Tibial nerve (tissue), 4 donors: ENCODE measurements at places on chromosomes 7 and 10. TPM values are rescaled to one million over a fixed set of nuclear protein-coding genes. Genes with fewer than 3 reads are reported as not detected.

The LIPJ gene
- 0.42 TPM for total RNA-seq

The TUBAL3 gene
- 0.21 TPM for total RNA-seq

The GHITM gene
- 77.3 TPM for total RNA-seq

The GDI2 gene
- 175 TPM for total RNA-seq

The CALD1 gene
- total RNA-seq, result 870 TPM

The UCN3 gene
- not detected for total RNA-seq

The ADAP1 gene
- 39.3 TPM for total RNA-seq

The SLC18A2 gene
- not detected for total RNA-seq

The TRIM73 gene
- 2.8 TPM for total RNA-seq

The FKBP9 gene
- total RNA-seq, result 522 TPM

- no peak for DNase-seq
- H3K27me3 ChIP-seq, result no peaks in the 10 kb centered on the region
- H3K4me1 ChIP-seq, result no peaks in the 10 kb centered on the region
- no peaks in the 10 kb centered on the region for H3K36me3 ChIP-seq
Observed at GRCh38 chr7:110105840-110106239, 985.1 kb upstream of the LRRN3 start.

DNA sequence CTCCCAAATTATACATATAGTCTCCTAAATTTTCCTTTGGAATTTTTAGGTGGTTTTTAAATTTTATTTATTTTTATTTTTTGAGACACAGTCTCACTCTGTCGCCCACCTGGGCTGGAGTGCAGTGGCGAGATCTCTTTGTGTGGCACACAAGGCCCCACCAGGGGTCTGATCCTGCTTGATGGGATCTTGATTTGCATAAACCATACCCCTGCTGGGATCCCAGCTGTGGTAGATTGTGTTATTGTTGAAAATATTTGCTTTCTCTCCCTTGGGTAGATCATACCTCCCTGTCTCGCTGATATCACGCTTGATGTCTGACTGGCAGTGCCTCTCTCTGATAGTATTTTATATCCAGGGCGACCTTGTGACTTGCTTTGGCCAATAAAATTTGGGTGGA, 5.6 kb upstream of the MUC3A start:
- no peak overlapping the region for H3K27ac ChIP-seq
- no peaks in the 10 kb centered on the region for H3K4me1 ChIP-seq
- H3K4me3 ChIP-seq, result no peak overlapping the region

- H3K27me3 ChIP-seq, result no peaks in the 10 kb centered on the region
- H3K27ac ChIP-seq, result no peak overlapping the region
- DNase-seq, result no peak
- no peaks in the 10 kb centered on the region for H3K4me1 ChIP-seq
- no peaks in the 10 kb centered on the region for H3K36me3 ChIP-seq
- H3K4me3 ChIP-seq, result no peak overlapping the region
Observed at GRCh38 chr7:158525648-158526484, 61.8 kb downstream of the PTPRN2 start.

- DNase-seq, result no peak
- H3K4me1 ChIP-seq, result no peaks in the 10 kb centered on the region
- H3K27ac ChIP-seq, result no peak overlapping the region
Observed at GRCh38 chr7:25014756-25015155, 34.8 kb upstream of the OSBPL3 start.

DNA sequence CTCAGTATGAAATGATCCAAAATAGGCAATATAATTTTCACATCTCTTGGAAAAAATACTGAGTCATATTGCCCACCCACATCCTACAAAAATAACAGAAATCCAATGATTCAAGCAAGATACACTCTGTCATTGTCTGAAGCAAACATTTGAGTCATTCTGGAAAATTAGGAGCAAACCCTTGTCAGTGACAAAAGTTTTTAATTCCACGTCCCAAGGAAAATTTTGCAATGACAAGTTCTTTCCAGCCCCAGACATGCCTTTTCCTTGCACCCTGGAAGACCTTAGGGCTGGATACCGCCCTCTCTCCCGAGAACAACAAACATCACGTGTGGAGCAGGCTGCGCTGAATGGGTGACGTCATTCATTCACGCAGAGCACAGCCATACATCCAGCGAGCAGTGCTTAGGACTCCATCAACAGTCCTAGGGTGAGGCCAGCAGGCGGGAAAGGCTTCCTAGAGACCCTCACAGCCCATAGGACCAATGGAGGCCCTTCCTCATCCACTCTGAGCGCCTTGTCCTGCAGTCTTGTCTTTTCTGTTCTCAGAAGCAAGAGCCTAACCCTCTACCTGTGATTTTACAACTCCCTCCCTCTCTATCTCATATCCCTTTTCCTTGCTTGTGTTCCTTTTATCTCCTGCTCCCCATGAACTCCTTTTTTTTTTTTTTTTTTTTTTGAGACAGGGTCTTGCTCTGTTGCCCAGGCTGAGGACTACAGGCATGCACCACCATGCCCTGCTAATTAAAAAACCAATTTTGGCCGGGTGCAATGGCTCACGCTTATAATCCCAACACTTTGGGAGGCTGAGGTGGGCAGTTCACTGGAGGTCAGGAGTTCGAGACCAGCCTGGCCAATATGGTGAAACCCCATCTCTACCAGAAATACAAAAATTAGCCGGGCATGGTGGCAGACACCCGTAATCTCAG, 23.5 kb upstream of the KDM7A start:
- no peaks in the 10 kb centered on the region for H3K36me3 ChIP-seq
- H3K4me1 ChIP-seq, result no peaks in the 10 kb centered on the region
- no peak overlapping the region for H3K27ac ChIP-seq
- H3K4me3 ChIP-seq, result no peak overlapping the region
- H3K27me3 ChIP-seq, result no peaks in the 10 kb centered on the region
- DNase-seq, result peak; percentile 62

DNA sequence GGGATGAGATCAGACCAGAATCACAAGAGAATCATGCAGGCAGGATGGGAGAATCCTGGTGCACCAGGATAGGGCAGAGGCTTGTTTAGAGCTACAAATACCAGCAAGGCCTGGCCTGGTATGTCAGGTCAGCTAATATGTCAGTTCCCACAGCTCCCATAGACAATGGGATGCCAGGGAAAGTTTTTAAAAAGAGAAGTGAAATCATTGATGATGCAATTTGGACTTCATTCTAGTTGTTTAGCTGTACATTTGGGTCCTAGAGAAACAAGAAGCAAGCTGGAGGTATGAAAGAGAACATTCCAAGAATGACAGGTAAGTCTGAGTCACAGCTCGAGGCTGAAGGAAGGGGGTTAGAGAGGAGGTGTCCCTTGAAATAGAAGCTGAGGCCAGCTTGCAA, 45.2 kb downstream of the GPR141 start:
- no peak overlapping the region for H3K27ac ChIP-seq
- H3K4me1 ChIP-seq, result peaks cover 8% of the 10 kb centered on the region
- peak; percentile 7 for DNase-seq
- H3K4me3 ChIP-seq, result no peak overlapping the region

DNA sequence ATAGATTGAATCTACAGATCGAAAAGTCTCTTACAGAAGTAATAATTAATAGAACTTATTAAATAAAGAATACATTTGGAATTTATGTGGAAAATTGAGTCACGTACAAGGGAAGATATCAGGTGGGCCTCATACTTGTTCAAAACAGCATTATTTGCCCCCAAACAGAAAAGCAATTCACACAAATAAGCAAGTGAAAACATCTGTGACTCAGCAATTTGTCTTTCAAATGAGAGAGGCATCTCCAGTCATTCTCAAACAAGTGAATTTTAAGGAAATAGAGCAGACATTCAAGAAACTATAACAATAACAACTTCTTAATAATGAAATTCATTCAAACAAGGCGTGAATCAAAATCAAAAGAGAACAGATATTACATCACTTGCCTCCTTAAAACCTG, 50.1 kb downstream of the SEMA3A start:
- H3K27me3 ChIP-seq, result no peaks in the 10 kb centered on the region
- DNase-seq, result no peak
- no peaks in the 10 kb centered on the region for H3K36me3 ChIP-seq
- no peak overlapping the region for H3K4me3 ChIP-seq
- no peaks in the 10 kb centered on the region for H3K4me1 ChIP-seq

DNA sequence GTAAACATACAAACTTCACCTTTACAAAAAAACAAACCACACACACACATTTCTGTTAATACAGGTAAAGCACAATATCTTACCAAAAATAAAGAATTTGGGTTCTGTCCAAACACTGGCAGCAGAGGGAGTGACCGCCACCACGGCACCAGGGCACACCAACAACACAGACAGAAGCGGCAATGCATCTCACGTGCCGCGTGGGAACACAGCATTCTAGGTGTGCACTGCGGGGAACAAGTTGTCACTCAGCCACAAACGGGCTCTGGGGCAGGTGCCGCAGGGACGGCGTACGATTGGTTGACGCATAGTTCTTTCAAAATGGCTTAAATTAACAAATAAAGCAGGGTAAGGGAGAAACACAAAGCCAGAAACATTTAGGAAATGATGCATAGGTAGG, 22.3 kb downstream of the PDGFA start:
- H3K36me3 ChIP-seq, result peaks cover 62% of the 10 kb centered on the region
- no peaks in the 10 kb centered on the region for H3K4me1 ChIP-seq
- H3K27me3 ChIP-seq, result no peaks in the 10 kb centered on the region
- no peak overlapping the region for H3K4me3 ChIP-seq
- DNase-seq, result no peak

- H3K4me1 ChIP-seq, result no peaks in the 10 kb centered on the region
- DNase-seq, result no peak
- no peaks in the 10 kb centered on the region for H3K27me3 ChIP-seq
- no peak overlapping the region for H3K4me3 ChIP-seq
- H3K36me3 ChIP-seq, result no peaks in the 10 kb centered on the region
- H3K27ac ChIP-seq, result no peak overlapping the region
Observed at GRCh38 chr10:129334266-129334665, 132.8 kb upstream of the MGMT start.

DNA sequence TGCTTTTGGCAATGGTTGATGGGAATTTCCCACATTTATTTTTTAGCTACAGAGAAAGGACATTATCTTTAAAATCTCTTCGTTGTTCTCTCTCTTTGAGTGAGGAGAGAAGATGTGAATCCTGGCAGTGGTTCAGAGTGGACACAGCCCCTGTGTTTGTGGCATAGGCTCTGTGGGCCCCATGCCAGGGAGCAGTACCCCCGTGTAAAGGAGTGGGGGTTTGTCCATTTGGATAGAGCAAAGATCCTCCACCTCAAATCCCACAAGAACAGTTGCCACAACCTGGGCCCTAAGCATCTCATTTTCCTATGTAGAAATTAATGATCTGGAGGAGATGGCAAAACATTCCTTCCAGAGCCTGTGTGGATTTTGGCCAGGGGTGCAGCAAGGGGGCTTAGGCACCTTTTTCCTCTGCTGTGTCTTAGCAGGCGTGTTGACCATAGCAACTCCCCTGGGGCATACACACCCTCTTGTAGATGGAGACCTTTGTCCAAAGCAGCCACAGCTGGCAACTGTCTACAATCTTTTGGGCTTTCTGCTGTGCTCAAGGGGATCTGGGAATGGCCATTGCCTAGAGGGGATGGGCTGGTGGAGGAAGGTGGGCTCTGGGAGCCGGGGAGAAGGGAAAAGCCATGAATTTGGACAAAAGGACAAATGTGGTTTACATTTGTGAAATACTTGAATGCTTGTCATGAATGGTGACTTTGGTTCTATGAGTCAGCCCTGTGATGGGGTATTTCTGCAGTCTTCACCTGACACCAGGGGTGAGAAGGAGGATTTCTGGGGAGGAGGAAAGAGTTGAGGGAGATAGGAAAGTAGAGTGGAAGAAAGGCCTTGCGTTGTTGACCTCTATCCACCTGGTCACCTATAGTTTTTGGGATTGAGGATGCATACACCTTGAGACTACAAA, 92.0 kb downstream of the TCF7L2 start:
- no peak overlapping the region for H3K4me3 ChIP-seq
- DNase-seq, result no peak
- no peaks in the 10 kb centered on the region for H3K27me3 ChIP-seq
- peaks cover 63% of the 10 kb centered on the region for H3K4me1 ChIP-seq
- H3K27ac ChIP-seq, result no peak overlapping the region
